T-helper 2 cell (primary cell): ENCODE measurements at places on chromosomes 12 and 14.
A peak's percentile ranks its signal among the peaks of the same experiment; 100 is the strongest.

- no peak for DNase-seq
These were observed 61.7 kb upstream of the DDX11 start for GRCh38 chr12:31011746-31012566.

DNA sequence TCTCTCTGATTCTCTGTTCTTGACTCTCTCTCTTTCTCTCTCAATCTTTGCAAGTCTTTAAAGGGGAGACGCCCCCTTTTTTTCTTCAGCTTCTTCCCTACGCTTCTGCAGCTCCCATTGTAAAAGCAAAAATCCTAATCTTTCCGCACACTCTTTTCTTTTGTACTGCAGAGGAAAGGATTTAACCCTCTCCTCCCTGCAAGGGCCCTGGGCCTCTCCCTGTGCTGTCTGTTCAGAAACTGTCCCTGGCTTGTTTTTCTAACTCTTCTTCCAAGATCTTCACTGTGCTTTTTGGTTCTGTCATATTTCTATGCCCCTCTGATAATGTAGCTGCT lies 10.9 kb upstream of the SALL2 start:
- no peak for DNase-seq

DNA sequence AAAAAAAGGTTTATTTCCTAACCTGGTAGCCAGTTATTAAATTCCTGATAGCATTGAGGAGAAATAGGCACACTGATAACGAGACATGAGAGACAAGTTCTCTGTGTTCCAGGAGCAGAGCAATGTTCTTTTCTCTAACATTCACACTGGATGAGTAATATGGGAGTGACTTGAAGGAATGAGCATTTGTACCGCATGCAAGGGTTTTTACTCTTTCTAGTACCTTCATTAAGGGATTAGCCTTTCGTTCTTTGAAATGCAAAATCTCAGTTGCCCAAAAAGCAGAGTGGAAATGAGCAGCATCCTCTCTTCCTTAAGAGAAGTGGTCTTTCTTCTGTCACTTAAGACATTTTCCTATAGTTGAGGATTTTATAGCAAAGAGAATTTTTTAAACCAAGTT lies 54.7 kb downstream of the FGD4 start:
- DNase-seq = no peak

DNA sequence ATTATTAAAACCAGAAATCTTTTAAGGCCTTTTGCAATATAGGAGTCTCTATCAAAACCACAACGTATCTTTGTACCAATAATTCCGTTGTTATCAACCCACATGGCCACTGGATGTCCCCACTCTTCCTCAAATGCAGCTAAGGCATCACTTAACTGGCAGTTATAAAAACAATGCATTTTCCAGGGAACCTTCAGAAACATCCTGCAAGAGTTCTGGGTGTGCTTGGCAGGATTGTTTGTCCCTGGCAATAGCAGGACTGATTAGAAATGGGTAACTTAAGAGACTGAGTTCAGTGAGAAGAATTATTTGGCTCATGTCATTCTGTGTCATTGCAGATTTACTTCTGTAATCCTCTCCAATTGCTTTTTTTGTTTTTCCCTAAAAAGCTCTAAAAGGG lies 112.0 kb downstream of the SLC15A5 start:
- no peak for DNase-seq

- peak; percentile 40 for DNase-seq
These were observed 14.0 kb downstream of the TAMALIN start for GRCh38 chr12:52020539-52021336.

DNA sequence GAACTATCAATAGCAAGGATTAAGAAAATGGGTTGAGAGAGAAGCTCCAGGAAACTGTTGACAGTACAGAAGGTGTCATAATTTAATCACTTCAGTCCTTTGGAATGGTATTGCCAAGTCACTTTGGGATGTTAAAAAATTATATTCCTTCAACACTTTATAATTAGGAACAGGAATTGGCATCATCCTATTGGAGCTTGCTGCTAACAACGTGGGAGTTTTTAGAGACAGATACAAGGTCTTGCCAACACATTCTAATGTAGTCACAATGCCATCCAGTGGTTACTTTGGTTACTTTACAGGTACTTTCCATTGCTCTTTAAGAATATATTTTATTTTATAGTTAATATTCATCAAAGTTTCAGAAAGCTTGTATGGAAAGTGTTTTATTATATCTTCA lies 310.1 kb downstream of the SYT1 start:
- peak; percentile 6 for DNase-seq

DNA sequence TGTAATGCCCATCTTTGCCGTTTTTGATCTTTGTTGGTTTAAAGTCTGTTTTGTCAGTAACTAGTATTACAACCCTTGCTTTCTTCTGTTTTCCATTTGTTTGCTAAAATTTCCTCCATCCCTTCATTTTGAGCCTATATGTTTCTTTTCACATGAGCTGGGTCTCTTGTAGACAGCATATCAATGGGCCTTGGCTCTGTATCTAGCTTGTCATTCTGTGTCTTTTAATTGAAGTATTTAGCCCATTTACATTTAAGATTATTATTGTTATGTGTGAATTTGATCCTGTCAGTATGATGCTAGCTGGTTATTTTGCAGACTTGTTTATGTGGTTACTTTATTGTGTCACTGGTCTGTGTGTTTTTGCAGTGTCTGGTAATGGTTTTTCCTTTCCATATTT lies 913.2 kb downstream of the TRHDE start:
- DNase-seq = no peak

DNA sequence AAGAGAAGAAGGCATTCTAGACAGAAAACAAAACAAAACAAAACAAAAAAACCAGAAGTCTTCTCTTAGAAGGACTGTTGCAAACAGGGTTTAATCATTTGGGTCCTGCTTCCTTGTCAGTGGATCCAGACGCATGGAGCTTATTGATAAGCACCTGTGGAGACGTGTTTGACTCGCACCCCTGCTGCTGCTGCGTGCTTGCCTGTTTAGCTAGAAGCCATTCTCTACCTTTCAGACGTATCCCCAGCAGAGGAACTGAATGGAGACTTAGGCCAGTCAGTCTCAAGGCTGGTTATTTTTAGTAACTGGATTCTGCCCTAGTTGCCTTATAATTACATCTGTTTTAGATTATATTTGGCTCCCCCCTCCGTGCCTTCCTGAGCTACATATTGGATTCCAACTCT lies 186.1 kb upstream of the EEA1 start:
- DNase-seq = no peak

- DNase-seq = no peak
These were observed 107.3 kb downstream of the SAMD4A start for GRCh38 chr14:54674046-54674741.

DNA sequence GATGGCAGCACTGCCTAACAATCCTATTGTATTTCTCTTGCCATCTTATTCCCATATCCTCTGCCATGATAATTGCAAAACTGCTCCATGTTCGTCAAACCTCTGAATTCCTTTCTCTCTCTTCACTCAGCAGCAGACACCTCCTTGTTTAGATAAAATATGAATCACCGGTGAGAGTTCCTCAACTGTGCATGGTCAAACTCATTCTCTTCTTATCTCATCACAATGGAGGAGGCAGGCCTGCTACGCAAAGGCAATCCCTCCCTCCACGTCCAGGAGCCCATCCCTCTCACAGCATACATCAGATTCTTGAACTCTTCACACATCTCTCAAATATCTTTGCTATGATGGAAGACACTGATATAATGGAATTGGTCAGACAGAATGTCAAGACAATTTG lies 90.1 kb upstream of the DAAM1 start:
- DNase-seq = no peak
